ENCODE measurements at places on chromosomes 1 and 21.
A peak's percentile ranks its signal among the peaks of the same experiment; 100 is the strongest.

DNA sequence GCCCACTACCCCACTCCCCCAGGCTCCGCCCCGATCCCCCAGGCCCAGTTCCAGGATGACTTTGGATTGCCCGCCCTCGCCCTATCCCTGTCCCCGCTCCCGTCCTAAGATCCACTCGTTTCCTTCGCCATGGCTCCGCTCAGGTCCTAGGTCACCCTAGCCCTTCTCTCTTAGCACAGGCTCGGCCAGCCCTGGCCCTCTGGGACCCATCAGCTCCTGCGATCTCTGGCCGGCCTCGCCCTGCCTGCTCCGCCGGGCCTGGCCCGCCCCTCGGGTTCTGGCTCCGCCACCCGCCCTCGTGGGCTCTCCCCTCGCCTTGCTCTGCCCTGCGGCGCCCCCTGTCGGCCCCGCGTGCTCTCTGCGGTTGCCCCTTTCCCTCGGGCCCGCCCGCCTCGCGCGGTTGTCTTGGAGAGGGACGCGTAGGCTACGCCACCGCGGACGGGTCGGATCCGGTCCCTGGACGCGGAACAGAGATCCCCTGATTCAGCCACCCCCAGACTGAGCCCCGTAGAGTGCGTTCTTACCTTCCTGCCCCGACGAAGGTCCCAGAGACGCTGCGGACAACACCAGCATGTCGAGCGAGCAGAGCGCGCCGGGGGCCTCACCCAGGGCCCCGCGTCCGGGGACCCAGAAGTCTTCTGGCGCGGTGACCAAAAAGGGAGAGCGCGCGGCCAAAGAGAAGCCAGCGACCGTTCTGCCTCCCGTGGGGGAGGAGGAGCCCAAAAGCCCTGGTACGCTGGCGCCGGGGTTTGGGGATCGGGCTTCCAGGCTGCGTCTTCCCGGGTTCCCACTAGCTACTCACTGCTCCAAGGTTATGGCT is at the start of gene LRRC71:
Gene LRRC71 (plus strand): TSS at position 400 of the 820 bp plus-strand sequence. CDS start 172 bp downstream, at position 572.
- peak; percentile 85 for DNase-seq

GRCh38 chr1:17789926-17790325 is 34.8 kb downstream of the ACTL8 start:
- DNase-seq, result no peak

DNA sequence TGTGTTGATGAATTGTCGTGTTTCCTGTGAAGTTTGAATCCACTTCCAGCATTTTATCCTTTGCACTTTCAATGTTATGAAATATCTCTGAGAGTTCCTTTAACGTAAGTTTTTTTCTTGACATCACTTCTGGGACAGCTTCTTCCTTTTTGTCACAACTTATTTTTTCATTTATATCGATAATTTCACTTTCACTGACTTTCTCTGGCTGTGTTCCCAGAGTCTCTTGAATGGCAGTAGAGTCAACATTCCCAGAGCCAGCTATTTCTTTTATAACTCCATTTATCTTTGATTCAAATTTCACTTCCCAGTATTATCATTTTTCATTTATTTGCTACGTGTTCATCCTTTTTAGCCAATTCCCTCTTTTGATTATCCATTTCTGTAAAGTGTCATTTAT is 256.5 kb downstream of the PAPPA2 start:
- DNase-seq, result no peak

DNA sequence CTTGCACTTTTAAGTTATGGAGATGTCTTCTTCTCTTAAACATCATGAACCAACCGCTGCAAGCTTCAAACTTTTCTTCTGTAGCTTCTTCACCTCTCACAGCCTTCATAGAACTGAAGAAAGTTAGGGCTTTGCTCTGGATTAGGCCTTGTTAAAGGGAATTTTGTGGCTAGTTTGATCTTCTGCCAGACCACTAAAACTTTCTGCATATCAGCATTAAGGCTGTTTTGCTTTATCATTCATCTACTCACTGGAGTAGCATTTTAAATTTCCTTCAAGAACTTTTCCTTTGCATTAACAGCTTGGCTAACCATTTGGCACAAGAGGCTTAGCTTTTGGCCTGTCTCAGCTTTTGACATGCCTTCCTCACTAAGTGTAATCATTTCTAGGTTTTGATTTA is 43.0 kb upstream of the RGL1 start:
- no peak for DNase-seq

- no peak for DNase-seq
These were observed 64.6 kb downstream of the ATP5PO start for GRCh38 chr21:33850985-33851384.
